ENCODE measurements at places on chromosomes 2 and 18.

DNA sequence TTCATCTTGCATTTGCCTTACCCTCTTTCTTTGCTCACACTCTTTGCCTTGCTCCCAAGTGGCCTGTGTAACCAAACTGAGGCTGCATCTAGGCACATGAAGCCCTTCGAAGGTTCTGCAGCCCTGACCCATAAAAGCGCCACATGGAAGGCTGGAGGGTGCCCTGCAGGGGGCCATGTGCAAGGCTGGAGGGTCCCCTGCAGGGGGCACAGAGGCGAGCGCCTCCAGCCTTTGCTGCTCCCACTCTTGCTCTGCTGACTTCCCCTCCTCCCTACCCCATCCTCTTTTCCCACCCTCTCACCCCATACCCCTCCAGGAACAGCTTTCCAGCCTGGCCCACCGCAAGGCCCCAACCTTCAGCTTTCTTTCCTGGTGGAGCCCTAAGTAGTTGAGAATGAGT, 317.3 kb downstream of the CELF4 start:
- DNase-seq = no peak

GRCh38 chr2:20925265-20925889, 102.5 kb upstream of the LDAH start:
- no peak for DNase-seq

- no peak for DNase-seq
These were observed 11.0 kb upstream of the LRRFIP1 start for GRCh38 chr2:237616373-237616733.

DNA sequence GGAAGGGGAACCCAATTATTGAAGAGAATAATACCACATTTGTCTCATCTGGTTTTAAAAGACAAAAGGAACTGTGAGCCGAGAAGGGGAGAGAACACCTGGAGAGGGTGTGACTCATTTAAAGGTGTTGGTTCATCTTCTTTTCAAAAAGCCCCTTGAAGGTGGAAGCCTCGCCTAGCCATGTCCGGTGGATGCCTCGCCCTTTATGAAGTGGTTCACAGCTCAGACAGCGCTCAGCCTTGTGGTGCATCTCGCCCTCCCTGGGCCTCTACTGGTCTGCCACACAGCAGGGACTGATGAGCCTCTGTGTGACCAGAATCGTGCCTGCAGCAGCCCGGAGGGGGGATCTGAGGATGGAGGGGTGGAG, 290.0 kb upstream of the CXCR4 start:
- DNase-seq = no peak

DNA sequence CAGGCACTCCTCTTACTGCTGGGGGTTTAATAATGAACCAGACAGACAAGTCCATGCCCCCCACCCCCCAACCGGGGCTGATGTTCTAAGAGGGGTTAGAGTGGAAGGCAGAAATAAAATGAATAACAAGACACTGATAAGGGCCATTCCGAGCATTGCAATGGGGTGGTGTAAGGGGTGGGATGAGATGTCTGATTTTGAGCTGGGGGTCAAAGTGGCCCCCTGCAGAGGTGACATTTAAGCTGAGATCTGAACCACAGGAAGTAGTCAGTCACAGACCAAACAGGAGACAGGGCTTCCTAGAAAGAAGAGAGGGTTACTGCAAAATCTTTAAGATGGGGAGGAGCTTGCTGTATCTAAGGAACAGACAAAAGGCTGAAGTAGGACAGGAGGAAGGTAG, 180.6 kb upstream of the SH3BP4 start:
- no peak for DNase-seq

Data from stimulated activated CD8-positive, alpha-beta memory T cell treated with anti-CD3 and anti-CD28 coated beads, Interleukin-7, amount 100 ng/mL, for 1 hour (primary cell).